ENCODE measurements at places on chromosomes 16 and 17.

DNA sequence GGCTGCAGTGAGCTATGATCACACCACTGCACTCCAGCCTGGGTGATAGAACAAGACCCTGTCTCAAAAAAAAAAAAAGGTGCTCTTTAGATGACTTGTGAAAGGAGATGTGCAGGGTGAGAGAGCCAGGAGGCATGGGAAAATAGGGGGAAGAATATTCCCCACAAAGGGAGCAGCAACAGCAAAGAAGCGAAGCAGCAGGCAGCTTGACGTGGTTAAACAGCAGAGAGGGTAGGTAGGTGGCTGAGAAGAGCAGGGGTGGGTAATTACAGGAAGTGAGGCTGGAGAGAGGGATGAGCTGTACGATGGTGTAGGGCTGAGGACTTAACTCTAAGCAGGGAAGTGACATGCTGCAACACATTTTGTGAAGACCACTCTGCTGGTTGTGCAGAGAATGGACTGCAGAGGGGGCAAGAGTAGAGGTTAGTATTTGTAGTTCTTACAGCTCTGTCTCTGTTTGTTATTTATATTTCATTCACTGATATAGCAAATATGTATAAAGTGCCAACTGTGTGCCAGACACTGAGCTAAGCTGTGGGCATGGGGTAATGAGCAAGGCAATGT is 1.6 kb downstream of the HEATR3 start:
- no peak for DNase-seq

- no peak for DNase-seq
These were observed 64.0 kb downstream of the USP32 start for GRCh38 chr17:60327901-60328273.

DNA sequence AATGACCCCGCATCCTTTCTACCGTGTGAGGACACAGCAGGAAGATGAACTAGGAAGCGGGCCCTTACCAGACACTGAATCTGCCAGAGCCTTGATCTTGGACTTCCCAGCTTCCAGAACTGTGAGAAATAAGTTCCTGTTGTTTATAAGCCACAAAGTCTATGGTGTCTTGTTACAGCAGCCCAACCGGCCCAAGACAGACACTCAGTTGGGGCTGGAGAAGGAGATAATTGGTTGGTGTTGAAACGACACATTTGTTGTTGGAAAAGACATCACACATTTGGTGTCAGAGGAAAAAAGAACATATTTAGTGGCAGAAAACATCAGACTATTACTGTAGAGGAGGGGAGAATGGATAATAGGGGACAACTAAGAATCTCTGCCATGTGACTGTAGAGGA is 122.3 kb upstream of the SEC14L1 start:
- DNase-seq = no peak

DNA sequence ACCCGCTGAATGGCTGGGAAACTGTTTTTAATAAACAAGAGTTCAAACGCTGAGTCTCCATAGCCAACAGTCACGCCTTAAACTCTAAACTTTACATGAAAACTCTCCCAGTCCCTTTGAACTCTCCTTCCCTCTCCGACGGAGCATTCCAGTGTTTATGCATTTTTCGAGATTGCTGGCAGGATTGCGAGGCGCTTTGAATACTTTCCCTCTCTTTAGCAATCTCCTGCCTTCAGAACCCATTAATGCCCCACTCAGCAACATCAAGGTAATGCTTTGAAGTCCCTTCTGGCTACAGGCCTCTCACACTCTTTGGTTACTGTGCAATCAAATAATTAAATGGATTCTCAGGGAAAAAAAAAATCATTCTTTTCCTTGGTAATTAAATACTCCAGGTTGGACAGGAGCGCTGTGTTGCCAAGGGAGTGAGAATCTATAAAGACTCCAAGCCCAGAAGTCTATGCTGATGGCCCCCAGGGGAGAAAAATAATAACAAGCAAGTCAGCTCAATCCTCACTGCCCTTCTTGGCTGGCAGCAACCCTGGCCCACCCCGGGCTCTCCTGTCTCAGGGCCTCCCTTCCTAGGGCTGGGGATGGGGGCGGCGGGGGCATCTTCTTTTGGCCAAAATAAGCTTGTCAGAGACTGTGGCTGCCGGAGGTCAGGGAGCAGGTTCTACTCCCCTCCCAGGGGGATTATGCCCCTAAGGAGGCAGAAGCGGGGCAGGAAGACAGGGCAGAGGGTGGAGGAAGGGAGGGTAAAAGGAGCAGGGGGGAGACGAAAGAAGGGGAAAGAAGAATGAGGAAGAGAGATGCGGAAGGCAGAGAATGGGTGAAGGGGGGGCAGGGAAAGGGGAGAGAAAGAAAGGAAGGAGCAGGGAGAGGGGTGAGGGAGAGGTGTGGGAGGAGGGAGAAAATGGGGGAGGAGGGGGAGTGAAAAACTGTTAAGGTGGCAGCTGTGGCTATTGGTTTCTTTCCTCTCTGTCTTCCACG is 45.2 kb downstream of the AXIN2 start:
- no peak for DNase-seq

GRCh38 chr17:46769531-46770438 is 48.7 kb downstream of the WNT3 start:
- DNase-seq = no peak

All from activated gamma-delta T cell (primary cell).